ENCODE measurements at places on chromosomes 2 and 18.

DNA sequence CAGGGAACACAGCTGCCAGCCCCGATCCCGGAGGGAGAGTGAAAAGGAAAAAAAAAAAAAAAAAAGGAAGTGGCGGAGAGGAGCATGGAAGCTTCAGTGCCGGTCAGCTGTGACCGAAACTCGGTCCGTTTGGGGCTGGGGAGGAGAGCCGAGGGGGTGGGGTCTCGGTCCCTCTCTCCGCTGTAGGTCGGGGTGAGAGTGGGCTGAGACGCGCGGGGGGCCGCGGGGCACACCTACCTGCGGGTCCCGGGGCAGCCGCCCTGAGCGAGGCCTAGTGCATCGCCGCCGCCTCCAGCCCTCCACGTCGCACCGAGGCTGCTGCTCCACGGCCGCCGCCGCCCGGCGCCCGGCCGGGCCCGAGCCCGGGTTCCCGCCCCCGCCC, 536 bp downstream of the VPS54 start:
- DNase-seq: no peak

DNA sequence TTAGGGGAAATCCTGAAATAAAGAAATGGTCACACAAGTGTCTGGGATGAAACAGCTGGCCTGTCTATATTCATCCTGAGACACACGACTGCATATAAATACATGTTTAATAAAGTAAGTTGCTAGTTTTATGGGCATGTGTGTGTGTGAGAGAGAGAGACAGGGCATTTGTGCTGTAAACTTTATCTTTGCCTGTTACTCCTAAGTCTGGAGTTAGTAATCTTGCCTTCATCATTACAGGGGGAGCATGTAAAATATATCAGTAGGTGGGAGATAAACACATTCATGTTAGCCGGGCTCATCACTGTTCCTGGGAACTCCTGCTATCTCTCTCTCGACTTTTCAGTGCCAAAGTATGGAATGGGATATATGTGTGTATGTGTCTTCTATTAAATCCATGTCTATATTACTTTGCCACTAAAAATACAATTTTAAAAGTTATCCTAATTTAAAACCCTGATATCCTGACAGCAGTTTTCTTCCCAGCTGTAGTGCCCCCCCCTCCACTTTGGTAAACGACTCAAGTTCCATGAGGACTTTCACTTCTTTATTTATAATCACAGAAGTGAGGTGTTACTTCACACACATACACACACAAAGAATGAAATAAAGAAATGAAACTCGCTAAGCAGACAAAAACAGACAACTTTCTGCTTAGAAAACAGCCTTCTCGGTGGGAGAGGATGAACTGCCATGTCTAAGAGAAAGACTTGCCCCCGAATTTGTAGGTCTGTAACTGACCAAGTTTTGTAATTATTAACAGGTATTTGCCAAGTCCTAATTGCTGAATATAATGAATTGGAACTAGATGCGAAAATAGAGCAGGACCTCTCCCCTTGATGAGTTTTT, 947 bp downstream of the ZEB2 start:
- no peak for DNase-seq

- DNase-seq: no peak
Measured at GRCh38 chr18:13240060-13240725, 21.6 kb downstream of the LDLRAD4 start.

DNA sequence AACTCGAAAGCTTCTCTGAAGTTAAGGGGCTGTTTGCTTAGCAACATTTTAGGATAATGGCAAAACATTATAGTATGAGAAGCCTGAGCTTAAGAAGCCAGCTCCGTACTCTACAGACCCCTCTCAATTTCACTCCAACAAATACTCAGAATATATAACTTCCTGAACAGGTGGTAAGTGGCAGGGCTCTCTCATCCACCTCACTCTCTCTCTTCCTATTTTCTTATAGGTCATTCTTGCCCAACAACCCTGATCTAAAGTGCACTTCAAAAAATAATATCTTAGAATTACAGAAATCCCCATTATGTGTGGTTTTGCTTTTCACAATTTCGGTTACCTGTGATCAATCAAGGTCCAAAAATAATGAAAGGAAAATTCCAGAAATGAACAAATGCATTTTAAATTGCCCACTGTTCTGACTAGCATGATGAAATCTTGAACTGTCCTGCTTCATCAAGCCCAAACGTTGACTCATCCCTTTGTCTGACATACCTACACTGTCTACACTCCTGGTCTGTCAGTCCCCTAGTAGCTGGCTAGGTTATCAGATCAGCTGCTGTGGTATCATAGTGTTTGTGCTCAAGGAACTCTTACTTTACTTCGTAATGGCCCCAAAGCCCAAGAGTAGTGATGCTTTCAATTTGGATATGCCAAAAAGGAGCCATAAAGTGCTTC, 122.8 kb upstream of the COL5A2 start:
- DNase-seq: no peak

GRCh38 chr2:4370422-4371090, 667.2 kb downstream of the DCDC2C start:
- no peak for DNase-seq

GRCh38 chr18:43648002-43648401, 370.7 kb upstream of the SYT4 start:
- no peak for DNase-seq

DNA sequence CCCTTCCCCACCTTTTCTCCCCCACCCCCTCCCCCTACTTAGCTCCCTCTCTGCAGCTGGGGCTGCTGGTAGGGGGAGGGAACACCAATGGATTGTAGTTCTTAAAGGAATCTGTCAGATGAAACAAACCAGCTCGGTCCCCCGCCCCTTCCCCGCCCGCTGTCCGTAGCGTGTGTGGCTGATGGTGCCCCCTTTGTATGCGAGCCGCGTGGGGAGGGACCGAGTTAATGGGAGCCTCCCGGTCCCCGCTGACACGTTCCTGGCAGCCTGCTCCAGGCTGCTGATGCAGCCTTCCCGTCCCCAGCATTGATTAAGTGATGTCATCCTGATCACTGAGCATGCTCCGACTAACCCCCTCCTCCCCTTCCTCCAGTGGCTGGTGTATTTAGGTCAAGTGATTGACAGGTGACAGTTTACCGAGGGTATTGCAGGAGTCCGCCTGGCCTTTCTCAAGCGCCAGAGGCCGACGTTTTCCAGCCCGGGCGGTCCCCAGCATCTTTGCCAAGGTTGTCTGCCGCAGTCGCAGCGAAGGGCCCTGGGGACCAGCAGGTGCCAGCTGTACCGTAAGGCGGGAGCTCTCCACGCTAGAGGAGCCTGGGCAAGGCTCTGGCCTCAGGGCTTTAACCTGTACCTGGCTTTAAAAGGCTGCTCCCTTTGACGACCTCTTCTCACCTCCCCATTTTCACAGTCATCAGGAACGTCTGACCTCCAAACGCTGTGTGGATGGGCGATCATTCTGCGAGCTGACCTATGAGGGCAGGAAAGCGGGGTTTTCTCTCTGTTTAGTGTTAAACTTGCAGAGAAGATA, 1.8 kb downstream of the KIF5C start:
- peak; percentile 66 for DNase-seq

DNA sequence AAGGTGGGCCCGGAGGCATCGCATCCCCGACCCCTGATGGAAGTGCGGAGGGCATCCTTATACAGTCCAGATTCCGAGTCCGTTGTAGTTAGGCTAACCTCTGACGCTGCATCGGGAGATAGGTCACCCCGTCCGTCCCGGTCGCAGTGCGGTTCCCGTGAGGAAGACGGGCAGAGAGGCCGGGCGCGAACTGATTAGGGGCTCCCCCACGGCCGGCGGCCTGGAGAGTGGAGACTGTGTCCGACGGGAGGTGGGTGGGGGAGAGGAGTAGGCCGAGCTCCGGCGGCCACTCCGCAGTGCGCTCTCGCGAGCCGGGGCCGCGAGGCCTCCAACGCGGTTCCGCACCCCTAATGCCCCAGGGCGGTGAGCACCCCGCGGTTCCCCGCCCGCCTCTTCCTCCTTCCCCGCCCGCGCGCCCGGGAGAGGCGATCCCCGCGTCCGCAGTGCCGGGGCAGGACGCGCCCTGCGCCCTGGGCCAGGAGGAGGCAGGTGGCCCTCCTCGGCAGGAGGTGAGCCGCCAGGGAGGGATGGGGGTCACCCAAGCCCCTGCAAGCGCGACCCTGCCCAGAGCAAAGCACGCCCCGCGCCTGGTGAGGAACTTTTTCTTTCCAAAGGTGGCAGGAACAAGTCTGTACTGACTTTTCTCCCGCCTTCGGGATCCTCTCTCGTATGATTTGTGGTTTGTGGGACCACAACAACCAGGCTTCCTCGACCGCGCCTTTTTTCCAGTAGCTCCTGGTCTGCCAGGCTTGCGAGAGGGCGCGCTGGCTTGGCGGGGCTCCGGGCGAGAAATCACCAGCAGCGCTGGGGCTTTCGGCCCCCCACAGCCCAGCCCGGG, 1.4 kb upstream of the SP5 start:
- no peak for DNase-seq

DNA sequence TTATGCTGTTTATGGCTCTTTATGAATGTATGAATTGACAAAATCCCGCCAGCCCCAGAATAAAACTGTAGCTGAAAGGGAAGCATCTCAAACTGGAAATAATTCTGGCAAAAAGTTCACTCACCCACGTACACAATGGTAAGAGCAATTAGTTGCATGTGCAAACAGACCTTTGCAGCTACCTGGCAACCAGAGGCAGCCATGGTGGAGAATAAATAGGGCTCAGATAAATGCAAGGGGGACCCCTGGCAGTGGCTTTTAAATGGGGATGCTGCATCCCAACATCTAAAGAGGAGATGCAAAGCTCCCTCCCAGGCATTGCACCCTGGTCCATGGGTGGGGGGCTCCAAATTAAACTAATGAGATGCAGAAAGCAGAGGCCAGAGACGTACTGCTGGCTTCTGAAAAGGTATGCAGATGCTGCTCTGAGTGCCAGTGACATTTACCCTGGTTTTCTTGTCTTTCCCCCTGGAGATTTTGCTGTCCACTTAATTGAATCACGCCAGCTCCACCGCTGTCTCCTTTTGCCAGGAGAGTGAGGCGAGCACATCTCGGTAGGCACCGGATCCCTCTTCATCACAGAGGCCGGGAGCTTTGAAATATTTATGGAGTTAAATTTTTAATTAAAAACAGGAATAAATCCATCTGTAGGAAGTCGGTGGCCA, 126.6 kb upstream of the NRP2 start:
- DNase-seq: no peak

DNA sequence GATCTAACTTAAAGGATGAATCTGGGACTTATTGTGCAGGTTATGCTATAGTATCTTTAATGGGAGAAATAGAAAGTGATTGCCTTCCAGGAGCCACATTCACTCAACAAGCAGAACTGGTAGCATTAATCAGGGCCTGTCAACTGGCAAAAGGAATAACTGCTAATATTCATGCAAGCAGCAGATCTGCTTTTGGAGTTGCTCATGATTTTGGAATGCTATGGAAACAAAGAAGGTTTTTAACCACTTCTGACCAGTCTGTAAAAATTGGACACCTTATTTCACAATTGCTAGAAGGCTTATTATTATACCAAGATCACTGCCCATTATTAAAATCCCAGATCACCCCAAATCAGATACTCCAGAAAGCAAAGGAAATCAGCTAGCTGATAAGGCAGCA, 200.4 kb downstream of the MREG start:
- no peak for DNase-seq

DNA sequence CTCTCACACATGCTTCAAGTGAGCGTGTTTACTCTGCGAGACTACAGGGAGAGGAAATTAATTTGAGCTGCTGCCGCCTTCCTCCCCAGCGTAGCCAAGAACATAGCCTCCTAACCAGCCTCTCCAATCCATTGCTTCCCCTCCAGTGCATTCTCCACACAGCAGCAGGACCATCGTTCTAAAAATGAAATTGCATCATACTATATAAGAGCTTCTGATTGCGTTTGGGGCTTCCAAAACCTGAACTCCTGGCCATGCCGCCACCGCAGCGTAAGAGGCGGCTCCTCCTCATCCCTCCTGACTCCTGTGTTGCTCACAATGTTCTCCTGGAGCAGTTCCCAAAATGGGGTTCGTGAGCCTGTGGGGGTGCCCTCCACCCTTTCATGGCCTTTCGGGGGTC, 142.1 kb downstream of the MYT1L start:
- DNase-seq: no peak

- DNase-seq: no peak
Measured at GRCh38 chr2:5730386-5730785, 38.2 kb downstream of the SOX11 start.

- no peak for DNase-seq
Measured at GRCh38 chr2:100793982-100794381, 26.0 kb upstream of the NPAS2 start.

GRCh38 chr2:53784436-53784835, 2.3 kb downstream of the ASB3 start:
- DNase-seq: no peak

- peak; percentile 16 for DNase-seq
Measured at GRCh38 chr18:80154293-80154692, 45.2 kb downstream of the ADNP2 start.

DNA sequence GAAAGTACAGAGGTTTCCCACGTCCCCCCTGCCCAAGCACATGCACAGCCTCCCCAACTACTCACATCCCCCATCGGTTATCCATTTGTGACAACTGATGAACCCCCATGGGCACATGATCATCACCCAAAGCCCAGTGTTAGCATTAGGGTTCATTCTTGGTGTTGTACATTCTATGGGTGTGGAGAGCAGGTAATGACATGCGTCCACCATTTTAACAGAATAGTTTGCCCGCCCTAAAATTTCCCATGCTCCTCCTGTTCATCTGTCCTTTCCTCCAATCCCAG, 74.3 kb downstream of the LONRF2 start:
- DNase-seq: no peak

DNA sequence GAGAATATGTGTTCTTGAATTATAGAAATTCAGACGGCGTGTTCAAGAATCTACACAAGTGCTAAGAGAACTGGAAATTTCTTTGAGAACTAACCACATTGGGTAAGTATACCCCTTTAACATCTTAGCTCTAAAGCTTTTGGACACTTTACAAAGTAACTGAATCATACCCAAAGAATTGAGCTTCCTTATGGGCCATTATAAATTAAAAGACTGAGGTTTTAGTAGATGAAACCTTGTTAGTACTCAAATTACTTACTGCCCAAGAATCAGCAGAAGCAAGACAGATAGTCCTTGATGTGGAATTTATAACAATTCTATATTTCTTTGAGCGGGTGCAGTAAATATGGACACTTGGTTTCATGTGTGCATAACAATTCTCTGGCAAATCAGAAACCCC, 168.3 kb downstream of the PRPF40A start:
- no peak for DNase-seq

- no peak for DNase-seq
Measured at GRCh38 chr2:211033765-211034164, 477.4 kb downstream of the CPS1 start.

DNA sequence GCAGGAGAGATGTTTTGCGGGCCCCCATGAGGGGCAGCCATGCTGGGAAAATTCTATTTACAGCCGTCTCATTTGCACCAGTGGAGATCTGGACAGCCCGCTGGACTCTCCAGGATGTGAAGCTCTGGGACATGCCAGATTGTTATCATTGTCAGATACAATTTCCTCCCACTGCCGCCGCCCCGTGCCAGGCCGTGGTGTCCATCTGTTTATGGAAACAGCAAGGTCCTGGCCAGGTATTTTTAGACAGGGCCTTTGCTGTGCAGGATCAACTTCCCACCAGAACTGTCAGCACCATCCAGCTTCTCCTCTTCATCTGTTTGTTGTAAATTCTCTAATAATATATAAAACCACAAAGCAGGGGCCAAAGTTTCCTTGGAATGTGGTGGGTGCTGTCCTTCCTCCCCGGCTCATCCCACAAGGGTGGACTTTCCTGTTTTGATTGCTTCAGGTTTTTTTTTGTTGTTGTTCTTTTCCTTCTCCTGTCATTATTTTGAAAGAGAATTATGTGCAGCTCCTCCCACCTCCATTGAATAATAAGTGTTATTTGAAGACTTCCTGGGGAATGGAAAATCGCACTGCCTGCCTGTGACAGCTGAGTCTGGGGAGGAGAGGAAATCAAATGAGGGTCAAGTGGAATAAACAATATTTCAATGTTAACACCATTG, 398.1 kb downstream of the TNS1 start:
- no peak for DNase-seq
